ENCODE measurements at places on chromosomes 3 and 15. TPM values are rescaled to one million over a fixed set of nuclear protein-coding genes. Genes with fewer than 3 reads are reported as not detected.

- no peak overlapping the region for H3K4me3 ChIP-seq
- no peaks in the 10 kb centered on the region for H3K4me1 ChIP-seq
- H3K36me3 ChIP-seq, result no peaks in the 10 kb centered on the region
- H3K27ac ChIP-seq, result no peak overlapping the region
- no peak for DNase-seq
- H3K27me3 ChIP-seq, result peaks cover 29% of the 10 kb centered on the region
These were observed 16.1 kb upstream of the GHSR start for GRCh38 chr3:172464306-172464705.

- no peak overlapping the region for H3K27ac ChIP-seq
- H3K27me3 ChIP-seq, result no peaks in the 10 kb centered on the region
- no peaks in the 10 kb centered on the region for H3K4me1 ChIP-seq
These were observed 15.8 kb upstream of the SAMMSON start for GRCh38 chr3:69983546-69984265.

DNA sequence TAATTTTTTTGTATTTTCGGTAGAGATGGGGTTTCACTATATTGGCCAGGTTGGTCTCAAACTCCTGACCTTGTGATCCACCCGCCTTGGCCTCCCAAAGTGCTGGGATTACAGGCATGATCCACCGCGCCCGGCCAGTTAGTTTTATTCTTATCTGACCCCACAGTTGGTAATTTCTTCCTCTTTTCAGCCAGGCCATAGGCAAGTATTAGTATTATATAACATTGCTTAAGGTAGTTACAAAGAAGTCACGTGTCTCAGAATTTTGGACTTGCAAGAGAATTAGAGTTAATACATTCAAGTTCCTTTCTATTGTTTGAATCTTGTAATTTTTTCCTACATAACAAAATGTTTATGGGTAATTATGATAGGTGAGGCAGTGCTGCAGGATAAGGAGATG lies 334.8 kb downstream of the LPP start:
- H3K4me1 ChIP-seq, result peaks cover 9% of the 10 kb centered on the region
- H3K27ac ChIP-seq, result peak overlapping the region; percentile 3

DNA sequence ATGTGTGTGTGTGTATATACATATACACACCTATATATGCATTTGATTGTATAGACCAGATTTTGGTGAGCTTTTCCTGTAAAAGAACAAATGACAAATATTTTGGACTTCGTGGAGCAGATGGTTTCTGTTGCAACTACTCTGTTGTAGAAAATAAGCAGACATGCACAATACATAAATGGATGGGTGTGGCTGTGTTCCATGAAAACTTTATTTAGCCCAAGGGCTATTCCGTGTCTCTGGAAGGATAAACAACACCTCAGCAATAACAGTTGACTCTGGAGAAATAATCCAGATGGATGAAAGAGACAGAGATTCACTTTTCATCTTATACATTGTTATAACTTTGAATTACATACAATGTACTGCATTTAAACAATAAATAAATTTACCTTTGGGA lies 441.4 kb downstream of the CNTN3 start:
- H3K36me3 ChIP-seq, result no peaks in the 10 kb centered on the region
- H3K4me1 ChIP-seq, result no peaks in the 10 kb centered on the region
- H3K27ac ChIP-seq, result no peak overlapping the region
- H3K27me3 ChIP-seq, result no peaks in the 10 kb centered on the region
- H3K4me3 ChIP-seq, result no peak overlapping the region

GNAT1 gene
- total RNA-seq, result not detected

FEZF2 gene
- not detected for total RNA-seq

COL7A1 gene
- 0.94 TPM for total RNA-seq

GCSAM gene
- 21.2 TPM for total RNA-seq

GRCh38 chr15:51908316-51908715 lies 63.3 kb downstream of the LEO1 start:
- no peak for DNase-seq
- H3K4me3 ChIP-seq, result no peak overlapping the region
- H3K27ac ChIP-seq, result no peak overlapping the region
- no peaks in the 10 kb centered on the region for H3K27me3 ChIP-seq
- H3K36me3 ChIP-seq, result peaks cover 2% of the 10 kb centered on the region

GRCh38 chr15:40151991-40152390 lies 8.9 kb upstream of the BUB1B start:
- DNase-seq, result no peak
- peaks cover 5% of the 10 kb centered on the region for H3K36me3 ChIP-seq
- H3K27ac ChIP-seq, result no peak overlapping the region

DNA sequence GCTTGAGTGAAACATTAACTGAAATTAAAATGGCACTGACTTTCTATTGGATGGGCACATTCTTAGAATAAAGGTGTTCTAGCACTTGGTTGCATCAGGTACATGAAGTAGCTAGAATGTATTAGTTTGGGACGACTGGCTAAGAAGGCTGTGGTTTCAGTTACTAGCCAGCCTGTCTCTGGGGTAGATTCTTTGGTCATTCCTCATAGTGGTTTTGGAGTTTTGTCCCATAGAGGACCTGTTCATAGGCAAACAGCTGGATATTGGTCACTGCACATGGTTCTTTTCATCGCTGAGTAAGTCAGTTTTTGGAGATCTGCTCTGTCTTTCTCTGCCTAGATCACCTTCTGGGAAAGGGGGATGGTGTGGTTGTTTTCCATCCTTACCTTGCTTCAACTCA lies 55.3 kb downstream of the ADAMTSL3 start:
- H3K27me3 ChIP-seq, result peaks cover 13% of the 10 kb centered on the region
- DNase-seq, result no peak
- H3K27ac ChIP-seq, result no peak overlapping the region
- no peaks in the 10 kb centered on the region for H3K36me3 ChIP-seq
- no peaks in the 10 kb centered on the region for H3K4me1 ChIP-seq

- DNase-seq, result no peak
- H3K4me3 ChIP-seq, result no peak overlapping the region
- no peak overlapping the region for H3K27ac ChIP-seq
- peaks cover 5% of the 10 kb centered on the region for H3K4me1 ChIP-seq
- peaks cover 34% of the 10 kb centered on the region for H3K27me3 ChIP-seq
These were observed 67.7 kb downstream of the CYP19A1 start for GRCh38 chr15:51270706-51271105.

GRCh38 chr15:50959717-50960116 lies 51.2 kb downstream of the AP4E1 start:
- DNase-seq, result no peak
- no peak overlapping the region for H3K4me3 ChIP-seq
- H3K27me3 ChIP-seq, result no peaks in the 10 kb centered on the region
- H3K36me3 ChIP-seq, result peaks cover 15% of the 10 kb centered on the region
- no peak overlapping the region for H3K27ac ChIP-seq
- H3K4me1 ChIP-seq, result no peaks in the 10 kb centered on the region

GRCh38 chr3:170355738-170356595 lies 1.5 kb upstream of the SKIL start:
- no peak for DNase-seq
- H3K27me3 ChIP-seq, result no peaks in the 10 kb centered on the region
- peak overlapping the region; percentile 85 for H3K4me3 ChIP-seq
- peaks cover 36% of the 10 kb centered on the region for H3K4me1 ChIP-seq
- peak overlapping the region; percentile 95 for H3K27ac ChIP-seq

GRCh38 chr15:84752700-84753099 lies 4.3 kb downstream of the ZNF592 start:
- H3K36me3 ChIP-seq, result peaks cover 1% of the 10 kb centered on the region
- peak overlapping the region; percentile 61 for H3K27ac ChIP-seq
- H3K27me3 ChIP-seq, result no peaks in the 10 kb centered on the region

FAM81A gene
- not detected for total RNA-seq

DNA sequence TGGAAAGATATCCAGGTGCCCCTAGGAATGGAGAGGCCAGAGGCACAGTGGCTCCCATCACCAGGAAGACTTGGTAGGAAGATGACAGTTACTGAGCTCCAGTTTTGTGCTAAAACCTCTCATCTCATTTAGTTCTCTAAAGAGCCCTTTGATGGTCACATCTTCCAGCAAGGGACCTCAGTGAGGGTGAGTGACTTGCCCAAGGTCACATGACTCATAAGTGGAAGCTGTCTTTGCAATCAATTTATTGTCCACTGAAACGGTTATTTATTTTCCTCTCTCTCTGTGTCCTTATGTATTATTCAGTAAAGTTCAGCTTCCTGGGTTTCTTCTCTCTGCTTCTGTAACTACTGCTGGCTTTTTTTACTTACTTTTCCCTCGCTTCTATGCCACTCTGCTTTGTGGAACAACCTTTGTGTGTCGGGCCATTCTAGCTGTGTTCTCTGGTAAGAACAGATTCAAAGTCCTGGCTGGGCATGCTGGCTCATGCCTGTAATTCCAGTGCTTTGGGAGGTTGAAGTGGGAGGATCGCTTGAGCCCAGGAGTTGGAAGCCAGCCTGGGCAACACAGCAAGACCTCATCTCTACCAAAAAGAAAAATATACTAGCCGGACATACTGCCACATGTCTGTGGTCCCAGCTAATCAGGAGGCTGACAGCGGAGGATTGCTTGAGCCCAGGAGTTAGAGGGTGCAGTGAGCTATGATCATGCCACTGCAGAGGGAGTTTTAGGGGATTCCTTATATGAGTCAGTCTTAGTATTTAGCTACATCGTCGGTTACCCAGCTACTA lies 55.9 kb downstream of the PDIA5 start:
- DNase-seq, result no peak
- H3K27ac ChIP-seq, result no peak overlapping the region
- H3K4me1 ChIP-seq, result peaks cover 3% of the 10 kb centered on the region
- H3K4me3 ChIP-seq, result no peak overlapping the region
- H3K36me3 ChIP-seq, result peaks cover 14% of the 10 kb centered on the region
- H3K27me3 ChIP-seq, result no peaks in the 10 kb centered on the region

THAP10 gene
- 1.1 TPM for total RNA-seq
